ENCODE measurements at places on chromosomes 7 and 10.
A peak's percentile ranks its signal among the peaks of the same experiment; 100 is the strongest.

GRCh38 chr10:68572151-68572550 is 12.0 kb downstream of the TET1 start:
- DNase-seq, result no peak

DNA sequence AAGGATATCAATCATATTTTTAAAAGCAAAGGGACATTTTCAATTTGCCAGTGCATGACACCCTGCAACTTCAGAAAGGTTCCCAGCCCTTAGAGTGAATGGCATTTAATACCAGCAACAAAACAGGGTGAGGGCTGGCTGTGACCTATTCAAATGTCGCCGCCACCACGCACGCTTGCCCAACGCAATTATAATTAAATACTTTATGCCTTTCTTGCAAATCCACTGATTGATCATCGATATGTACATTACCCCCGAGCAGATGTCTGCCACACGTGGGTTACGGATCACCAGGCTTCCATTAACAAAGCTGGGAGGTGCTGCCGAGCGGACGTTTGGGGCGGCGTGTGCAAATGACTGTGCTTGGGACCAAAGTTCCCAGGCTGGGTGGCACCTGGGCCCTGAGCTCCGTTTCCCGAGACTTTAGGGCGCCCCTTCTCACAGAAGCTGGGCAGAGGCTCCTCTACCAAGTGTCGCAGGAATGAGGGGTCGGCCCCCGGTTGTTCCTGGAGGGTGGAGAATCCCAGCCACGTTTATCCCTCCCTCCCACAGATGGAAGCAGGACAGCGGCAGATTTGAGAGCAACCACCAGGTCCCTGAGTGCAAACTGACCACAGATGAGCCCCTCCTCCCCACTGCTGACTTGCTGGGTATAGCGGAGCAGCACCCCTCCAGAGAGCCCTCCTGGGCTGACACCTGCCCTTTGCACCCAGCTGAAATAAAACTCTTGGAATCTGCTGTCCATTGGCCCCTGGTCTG is 3.9 kb downstream of the FOXL3 start:
- no peak for DNase-seq

DNA sequence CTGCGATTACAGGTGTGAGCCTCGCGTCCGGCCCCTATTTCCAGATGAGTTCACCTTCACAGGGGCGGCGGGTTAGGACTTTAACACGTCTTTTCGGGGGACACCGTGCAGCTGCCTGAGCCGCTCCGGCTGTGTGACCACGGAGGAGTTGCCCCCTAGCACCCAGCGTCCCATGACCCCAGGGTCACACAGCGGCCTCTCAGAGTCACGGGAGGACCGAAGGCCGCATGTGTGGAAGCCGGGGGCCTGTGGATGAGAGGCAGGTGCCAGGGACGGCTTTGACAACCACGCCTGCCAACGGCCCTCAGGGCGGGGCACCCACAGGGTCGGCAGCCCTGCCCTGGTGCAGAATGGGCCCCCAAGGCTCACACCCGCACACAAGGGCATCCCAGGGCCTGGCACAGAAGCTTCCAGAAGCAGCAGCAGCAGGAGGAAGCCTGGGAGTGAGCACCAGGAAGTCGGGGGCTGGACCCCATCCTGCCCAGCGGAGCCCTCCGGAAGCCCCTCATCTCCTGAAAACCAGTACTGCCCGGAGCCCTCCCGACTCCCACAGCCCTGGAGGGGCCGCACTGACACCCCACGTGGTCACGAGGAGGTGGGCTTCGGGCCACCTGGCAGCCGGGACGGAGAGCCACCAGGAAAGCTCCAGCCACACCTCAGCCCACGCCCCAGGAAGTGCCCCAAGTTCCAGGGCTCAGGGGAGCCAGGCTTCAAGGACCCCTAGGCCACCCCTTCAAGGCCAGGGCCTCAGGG is 32.7 kb downstream of the ADAP1 start:
- DNase-seq, result no peak

DNA sequence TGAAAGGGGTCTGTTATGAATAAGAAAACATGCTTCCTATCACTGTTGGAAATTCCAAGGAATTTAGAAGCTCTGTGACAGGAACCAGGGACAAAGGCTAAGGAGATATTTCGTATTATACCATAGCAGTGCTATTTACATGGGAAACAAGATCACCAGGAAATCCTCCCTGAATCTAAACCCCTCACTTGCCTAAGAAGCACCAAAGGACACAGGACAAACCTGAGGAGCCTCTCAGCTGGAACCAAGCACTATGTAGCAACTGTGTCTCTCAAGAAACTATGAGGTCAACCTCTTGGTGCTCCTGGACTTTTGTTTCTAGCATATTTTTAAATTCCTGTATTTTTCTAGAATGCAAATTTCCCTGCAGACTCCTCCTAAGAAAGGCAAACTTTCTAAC is 20.8 kb upstream of the IFIT1B start:
- DNase-seq, result no peak

DNA sequence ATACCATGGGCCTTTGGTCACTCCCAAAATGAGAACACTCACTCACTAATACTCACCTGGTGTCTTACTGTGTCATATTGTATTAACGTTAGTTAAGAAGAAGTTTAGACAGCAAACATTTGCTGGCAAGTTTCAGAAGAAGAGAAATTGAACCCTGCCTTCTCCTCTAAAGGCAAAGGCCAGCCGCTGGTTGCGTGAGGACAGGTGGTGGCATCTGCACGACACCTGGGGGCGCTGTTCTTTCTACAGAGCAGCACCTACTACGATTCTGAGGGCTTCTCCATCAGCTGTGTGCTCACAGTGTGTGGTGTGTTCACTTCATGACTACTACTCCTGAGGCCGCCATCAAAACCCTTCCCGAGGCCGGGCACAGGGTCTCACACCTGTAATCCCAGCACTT is 17.9 kb upstream of the CLEC2L start:
- DNase-seq, result no peak

GRCh38 chr7:25262586-25262985 is 34.3 kb upstream of the NPVF start:
- no peak for DNase-seq

DNA sequence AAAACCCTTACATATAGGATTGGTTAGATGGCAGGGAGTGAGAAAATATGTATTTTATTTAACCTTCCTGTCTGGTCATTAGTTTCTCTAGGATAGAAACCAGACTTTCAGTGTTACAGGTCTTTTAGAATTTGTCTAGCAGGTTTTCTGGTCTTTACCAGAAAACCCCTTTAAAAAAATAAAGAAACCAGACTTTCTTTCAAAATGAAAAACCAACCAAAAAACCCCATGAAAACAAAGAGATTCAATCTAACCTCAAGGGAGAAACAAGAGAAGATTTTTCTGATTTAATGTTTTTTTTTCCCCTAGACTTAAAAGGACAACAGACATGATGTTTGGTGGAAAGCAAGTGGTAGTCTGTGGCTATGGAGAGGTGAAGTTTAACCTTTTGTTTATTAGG is 28.7 kb upstream of the STRIP2 start:
- no peak for DNase-seq

- DNase-seq, result no peak
Measured at GRCh38 chr10:80081801-80082750, 3.6 kb downstream of the TMEM254 start.

GRCh38 chr7:93690021-93690420 is 115.5 kb upstream of the CALCR start:
- no peak for DNase-seq

DNA sequence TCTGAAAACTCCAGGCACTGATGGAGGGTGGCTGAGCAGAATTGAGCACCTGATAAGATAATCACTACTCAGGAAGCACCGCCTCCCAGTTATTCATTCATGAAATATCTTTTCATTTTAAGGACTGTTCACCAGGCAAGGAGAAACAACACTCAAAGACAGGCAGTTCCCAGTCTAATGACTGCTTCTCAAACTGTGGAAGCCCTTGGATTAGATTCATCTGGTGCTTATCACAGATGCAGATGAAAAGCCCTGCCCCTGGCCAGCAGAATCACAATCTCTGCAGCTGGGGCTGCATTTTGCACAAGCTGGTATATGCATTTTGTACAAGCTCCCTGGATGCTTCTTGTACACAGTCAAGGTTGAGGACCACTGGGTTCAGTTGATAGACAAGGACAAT is 109.7 kb downstream of the ELMO1 start:
- no peak for DNase-seq

DNA sequence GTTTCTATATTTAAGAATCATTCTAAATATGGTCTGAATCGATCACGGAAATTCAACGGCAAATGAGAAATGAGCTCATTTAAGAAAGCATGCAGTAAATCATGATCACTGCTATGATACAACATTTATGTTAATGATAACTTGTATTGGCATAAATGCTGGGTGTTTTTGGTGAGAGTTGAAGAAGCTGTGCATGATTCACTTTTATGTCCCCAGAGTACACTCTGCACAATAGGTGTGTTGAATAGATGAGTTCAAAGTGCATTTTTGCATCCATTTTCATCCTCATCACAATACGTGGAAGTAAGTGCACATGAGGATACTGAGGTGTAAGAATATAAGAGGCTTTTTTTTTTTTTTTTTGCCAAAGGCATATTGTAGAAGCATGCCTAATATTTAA is 169.3 kb downstream of the PPP1R17 start:
- no peak for DNase-seq

DNA sequence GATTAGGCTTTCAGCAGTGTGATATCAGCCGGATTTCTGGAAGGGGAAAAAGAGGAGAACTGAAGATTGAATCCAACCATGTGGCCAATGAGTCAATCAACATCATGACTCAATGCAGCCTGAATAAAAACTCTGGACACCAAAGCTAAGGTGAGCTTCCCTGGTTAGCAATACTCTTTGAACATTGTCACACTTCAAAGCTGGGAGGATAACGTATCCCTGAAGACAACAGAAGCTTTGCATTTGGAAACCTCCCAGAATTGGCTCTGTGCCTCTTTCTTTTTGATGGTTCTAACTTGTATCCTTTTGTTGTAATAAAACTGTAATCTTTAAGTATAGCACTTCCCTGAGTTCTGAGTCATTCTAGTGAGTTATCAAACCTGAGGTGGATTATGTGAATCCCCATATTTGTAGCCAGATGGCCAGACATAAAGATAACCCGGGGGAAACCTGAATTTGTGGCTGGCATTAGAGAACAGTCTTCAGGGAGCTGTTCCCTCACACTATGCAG is 284.4 kb downstream of the IPMK start:
- no peak for DNase-seq

GRCh38 chr10:491667-492424 is 197.6 kb downstream of the DIP2C start:
- DNase-seq, result no peak

GRCh38 chr7:111356941-111357340 is 205.4 kb downstream of the IMMP2L start:
- peak; percentile 12 for DNase-seq

DNA sequence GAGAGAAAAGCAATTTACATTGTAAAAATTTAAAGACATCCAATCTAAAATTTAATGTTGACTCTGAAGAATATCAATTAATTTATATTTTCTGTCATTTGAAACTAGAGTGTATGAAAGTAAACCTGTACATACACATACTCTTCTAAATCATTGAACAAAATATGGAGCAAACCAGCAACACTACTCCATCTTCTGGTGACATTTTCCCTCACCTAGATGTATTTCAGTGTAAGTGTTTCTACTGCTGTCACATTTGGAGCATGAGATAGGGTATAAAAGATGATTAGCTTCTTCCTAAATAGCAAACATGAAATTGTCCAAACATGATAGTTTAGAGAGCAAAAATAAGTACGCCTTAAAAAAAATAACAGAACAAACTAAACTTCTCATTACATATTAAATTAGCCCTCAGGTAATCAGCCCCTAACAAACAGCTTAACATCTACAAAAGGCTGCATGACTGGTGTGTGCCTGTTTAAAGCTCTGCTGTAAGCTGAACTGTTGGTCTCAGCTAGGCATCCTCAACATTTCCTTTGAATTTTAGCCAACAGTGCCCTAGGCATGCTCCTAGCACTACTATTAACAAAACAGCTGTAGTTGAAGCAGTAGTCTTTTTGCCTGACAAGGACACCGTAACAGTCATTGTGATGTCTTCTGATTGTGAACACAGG is 189.8 kb downstream of the CTNNA3 start:
- DNase-seq, result no peak

- DNase-seq, result peak; percentile 1
Measured at GRCh38 chr7:108497082-108497725, 28.7 kb downstream of the PNPLA8 start.

DNA sequence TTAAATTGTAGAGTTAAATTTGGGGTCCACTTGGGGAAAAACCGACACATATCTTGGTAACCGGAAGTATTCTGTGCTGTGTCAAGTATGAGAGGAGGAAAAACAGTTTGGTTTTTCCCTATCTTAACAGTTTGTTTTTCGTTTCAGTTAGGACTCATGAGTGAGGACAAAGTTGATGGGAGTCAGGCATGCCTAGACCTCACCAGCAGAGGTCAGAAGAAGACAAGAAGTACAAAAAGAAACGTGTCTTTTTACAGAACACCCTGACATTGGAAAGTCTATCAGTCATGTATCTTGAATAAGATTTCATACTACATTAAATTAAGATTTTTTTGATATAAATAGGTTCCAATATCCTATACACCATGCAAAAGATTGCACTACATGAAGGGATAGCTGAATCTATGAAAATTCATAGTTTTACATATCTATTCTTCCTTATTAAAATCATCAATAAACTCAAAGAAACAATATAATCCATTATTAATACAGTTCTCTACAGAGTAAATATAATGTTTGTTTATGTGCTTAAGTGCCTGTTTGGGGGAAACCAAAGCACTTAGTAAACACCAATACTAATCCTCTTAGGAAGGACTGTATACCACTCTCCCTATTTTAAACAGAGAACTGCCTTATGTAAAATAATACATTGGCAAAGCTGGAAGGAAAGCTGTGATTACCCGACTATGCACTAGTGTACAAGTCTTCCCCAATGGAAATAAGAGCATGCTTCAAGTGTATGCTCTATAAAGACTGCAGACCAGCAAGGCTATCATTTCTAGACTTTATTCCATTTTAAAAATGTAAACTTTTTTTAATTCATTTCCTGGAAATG is 95.6 kb downstream of the USP6NL start:
- DNase-seq, result no peak

GRCh38 chr10:24570658-24571426 is 152.8 kb downstream of the ARHGAP21 start:
- no peak for DNase-seq

- no peak for DNase-seq
Measured at GRCh38 chr10:80454513-80455460, 677 bp downstream of the TSPAN14 start.

DNA sequence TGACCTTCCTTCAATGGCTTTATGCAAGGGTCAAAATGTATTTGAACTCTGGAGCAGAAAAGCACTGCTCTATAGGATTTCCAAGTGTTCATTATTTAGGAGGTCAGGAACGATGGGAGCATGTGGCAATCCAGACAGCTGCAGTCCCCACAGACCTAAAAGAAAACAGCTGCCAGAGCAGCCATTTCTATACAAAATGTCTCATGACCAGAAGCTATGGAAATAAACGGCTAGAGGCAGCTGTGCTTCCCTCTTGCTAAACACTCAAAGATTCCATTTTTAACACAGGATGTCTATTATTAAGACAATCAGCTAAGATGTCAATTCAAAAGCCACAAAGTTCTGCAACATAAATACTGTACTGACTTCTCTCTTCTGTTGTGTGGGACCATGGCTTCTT is 879.1 kb upstream of the C7orf33 start:
- no peak for DNase-seq
